Panc1 (cell line): ENCODE measurements at places on chromosomes 5 and 9. TPM values are rescaled to one million over a fixed set of nuclear protein-coding genes. Genes with fewer than 3 reads are reported as not detected.

GRCh38 chr9:72539824-72540347, 18.5 kb downstream of the TMC1 start:
- H3K27ac ChIP-seq, result peak overlapping the region; percentile 68; the same call in 1 of the 2 replicates
- H3K27me3 ChIP-seq, result no peaks in the 10 kb centered on the region
- no peak overlapping the region for H3K4me3 ChIP-seq
- no peaks in the 10 kb centered on the region; the same call in 1 of the 2 replicates for H3K4me1 ChIP-seq
- H3K36me3 ChIP-seq, result no peaks in the 10 kb centered on the region
- DNase-seq, result no peak

- no peaks in the 10 kb centered on the region for H3K27me3 ChIP-seq
- H3K4me1 ChIP-seq, result no peaks in the 10 kb centered on the region
- no peak overlapping the region for H3K27ac ChIP-seq
- DNase-seq, result no peak
- no peak overlapping the region for H3K4me3 ChIP-seq
Measured at GRCh38 chr9:131274674-131275331, 1.5 kb downstream of the FAM78A start.

DNA sequence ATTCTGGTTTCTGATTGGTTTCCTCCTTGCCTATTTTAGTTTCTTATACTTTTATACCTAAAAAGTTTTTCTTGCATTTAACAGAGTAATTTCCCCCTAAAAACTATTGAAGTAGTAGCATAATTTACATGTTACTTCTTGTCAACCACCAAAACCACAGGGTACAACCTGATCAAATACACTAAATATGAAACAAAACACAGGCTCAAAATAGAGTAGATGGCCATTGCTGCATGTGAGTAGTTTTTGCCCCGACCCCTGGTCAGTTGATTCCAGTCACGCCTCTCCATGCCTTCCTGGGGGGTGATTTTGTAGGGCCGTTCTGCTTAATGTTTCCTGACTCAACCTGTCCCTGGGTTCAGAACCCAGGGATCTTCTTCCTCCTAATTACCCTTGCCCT, 101.8 kb downstream of the TLE4 start:
- no peak for DNase-seq
- no peaks in the 10 kb centered on the region for H3K27me3 ChIP-seq
- H3K36me3 ChIP-seq, result no peaks in the 10 kb centered on the region
- no peak overlapping the region for H3K27ac ChIP-seq
- H3K4me3 ChIP-seq, result no peak overlapping the region

DNA sequence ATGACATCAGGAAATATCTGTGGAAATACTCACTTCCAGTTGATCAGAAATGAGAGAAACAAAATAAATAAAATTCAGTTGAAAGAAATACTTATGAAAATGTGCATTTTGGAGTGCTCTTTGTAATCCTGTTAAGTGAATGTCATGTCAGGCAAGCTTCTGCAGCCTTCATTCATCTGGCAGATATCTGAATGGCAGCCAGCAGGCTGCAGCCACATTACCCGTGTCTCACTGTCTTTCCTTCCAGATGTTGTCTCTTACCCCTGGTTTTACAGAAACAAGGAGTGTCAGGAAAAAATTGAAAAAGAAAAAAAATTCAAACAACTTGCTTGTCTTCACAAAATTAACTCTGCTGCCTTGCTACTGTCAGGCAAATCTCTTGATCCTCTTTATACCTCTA, 445.0 kb upstream of the RIOK2 start:
- no peak overlapping the region for H3K27ac ChIP-seq
- no peak overlapping the region for H3K4me3 ChIP-seq
- DNase-seq, result no peak

- peaks cover 32% of the 10 kb centered on the region for H3K4me1 ChIP-seq
- H3K36me3 ChIP-seq, result peaks cover 6% of the 10 kb centered on the region; the same call in 1 of the 2 replicates
Measured at GRCh38 chr9:128636556-128637530, 19.8 kb downstream of the DYNC2I2 start.

- no peak overlapping the region for H3K4me3 ChIP-seq
- H3K27me3 ChIP-seq, result no peaks in the 10 kb centered on the region
- no peak overlapping the region for H3K27ac ChIP-seq
- H3K4me1 ChIP-seq, result no peaks in the 10 kb centered on the region
- DNase-seq, result peak; percentile 80
- H3K36me3 ChIP-seq, result no peaks in the 10 kb centered on the region
Measured at GRCh38 chr5:136811551-136811950, 446.2 kb upstream of the TRPC7 start.

DNA sequence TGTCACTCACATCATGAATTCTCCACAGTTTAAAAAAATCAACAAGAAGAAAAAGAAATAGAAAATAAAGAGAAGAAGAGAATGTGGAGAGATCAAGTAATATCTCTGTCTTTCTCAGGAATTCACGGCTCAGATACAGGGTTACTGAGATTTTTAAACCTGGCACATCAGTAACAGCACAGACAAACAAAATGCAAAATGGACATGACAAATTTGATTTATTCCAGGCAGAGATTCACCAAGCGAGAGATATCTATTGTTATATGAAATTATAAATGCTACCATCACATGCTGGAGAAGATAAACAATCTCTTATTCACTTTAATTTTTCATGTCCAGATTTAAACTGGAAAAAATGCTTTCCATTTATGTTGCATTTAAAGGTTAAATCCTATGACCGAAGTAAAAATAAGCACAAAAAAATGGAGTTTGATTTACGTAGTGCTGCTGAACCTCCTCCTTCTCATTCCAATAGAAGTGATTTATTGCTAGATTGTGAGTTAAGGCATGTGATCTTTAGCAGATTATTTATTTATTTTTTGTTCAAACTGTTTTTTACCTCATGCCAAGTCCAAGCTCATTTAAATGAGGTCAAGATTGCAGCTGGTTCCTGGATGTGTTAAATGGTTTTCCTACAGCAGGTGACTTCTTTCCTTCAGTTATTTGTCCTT, 926.4 kb downstream of the MAT2B start:
- H3K36me3 ChIP-seq, result no peaks in the 10 kb centered on the region
- no peaks in the 10 kb centered on the region for H3K4me1 ChIP-seq
- no peak for DNase-seq

GRCh38 chr9:121179930-121180681, 21.6 kb downstream of the RAB14 start:
- DNase-seq, result no peak
- no peak overlapping the region for H3K27ac ChIP-seq
- peaks cover 2% of the 10 kb centered on the region; the same call in 1 of the 2 replicates for H3K36me3 ChIP-seq
- peaks cover 17% of the 10 kb centered on the region for H3K4me1 ChIP-seq
- no peak overlapping the region for H3K4me3 ChIP-seq

- no peak overlapping the region for H3K4me3 ChIP-seq
- H3K27me3 ChIP-seq, result no peaks in the 10 kb centered on the region
- H3K4me1 ChIP-seq, result no peaks in the 10 kb centered on the region
- no peaks in the 10 kb centered on the region for H3K36me3 ChIP-seq
- DNase-seq, result no peak
Measured at GRCh38 chr5:174625591-174626350, 98.6 kb upstream of the MSX2 start.

DNA sequence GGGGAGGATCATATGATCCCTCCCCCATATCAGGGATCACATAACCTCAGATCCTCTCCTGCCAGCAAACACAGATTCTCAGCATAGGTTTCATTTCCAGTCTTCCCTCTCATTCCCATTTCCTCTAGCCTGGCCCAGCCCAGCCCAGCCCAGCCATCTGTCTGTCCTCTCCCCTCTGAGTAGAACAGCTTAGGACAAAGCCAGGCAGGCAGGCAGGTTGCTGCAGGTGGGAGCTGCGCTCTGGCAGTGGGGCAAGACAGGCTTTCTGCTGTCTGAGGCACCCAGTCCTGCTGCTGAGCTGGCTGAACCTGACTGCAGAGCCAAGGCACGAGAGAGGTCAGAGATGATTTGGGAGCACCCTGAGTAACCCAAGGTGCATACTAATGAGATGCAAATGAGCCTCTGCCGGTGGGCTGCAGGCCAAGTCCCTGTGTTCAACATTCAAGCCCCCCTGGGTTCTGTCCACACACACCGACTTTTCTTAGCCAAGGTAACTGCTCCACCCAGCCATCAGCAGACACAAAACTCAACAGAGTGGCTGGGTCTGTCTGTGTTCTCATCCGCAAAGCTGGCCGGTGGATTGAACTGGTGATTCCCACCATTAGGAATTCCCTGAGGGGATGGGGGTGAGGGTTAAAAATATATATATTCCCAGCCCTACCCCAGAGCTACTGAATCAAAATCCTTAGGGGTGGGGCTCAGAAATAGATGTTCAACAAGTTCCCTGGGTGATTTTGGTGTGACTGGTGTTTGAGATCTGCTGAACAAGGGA, 9.1 kb downstream of the FAT2 start:
- no peaks in the 10 kb centered on the region for H3K4me1 ChIP-seq
- no peaks in the 10 kb centered on the region for H3K36me3 ChIP-seq
- H3K27ac ChIP-seq, result no peak overlapping the region
- no peak for DNase-seq
- no peaks in the 10 kb centered on the region for H3K27me3 ChIP-seq
- H3K4me3 ChIP-seq, result no peak overlapping the region

- DNase-seq, result no peak
- no peaks in the 10 kb centered on the region; the same call in 1 of the 2 replicates for H3K27me3 ChIP-seq
- H3K36me3 ChIP-seq, result no peaks in the 10 kb centered on the region
- no peaks in the 10 kb centered on the region for H3K4me1 ChIP-seq
Measured at GRCh38 chr9:98977813-98978212, 34.1 kb downstream of the COL15A1 start.

- no peak overlapping the region for H3K27ac ChIP-seq
- no peaks in the 10 kb centered on the region for H3K4me1 ChIP-seq
- no peak overlapping the region for H3K4me3 ChIP-seq
- peaks cover 2% of the 10 kb centered on the region; the same call in 1 of the 2 replicates for H3K36me3 ChIP-seq
Measured at GRCh38 chr9:128182893-128183588, 8.3 kb downstream of the CIZ1 start.

GRCh38 chr9:137564817-137565411, 13.2 kb downstream of the MRPL41 start:
- DNase-seq, result no peak
- no peaks in the 10 kb centered on the region; the same call in 1 of the 2 replicates for H3K36me3 ChIP-seq
- no peak overlapping the region for H3K27ac ChIP-seq
- H3K4me1 ChIP-seq, result peaks cover 1% of the 10 kb centered on the region; the same call in 1 of the 2 replicates
- no peaks in the 10 kb centered on the region for H3K27me3 ChIP-seq
- H3K4me3 ChIP-seq, result no peak overlapping the region

- H3K27ac ChIP-seq, result no peak overlapping the region
- H3K27me3 ChIP-seq, result no peaks in the 10 kb centered on the region
Measured at GRCh38 chr9:127637322-127637847, 25.3 kb downstream of the STXBP1 start.

- no peak for DNase-seq
- H3K4me3 ChIP-seq, result no peak overlapping the region
- no peaks in the 10 kb centered on the region for H3K4me1 ChIP-seq
- no peaks in the 10 kb centered on the region for H3K36me3 ChIP-seq
Measured at GRCh38 chr5:33118761-33119415, 321.9 kb upstream of the TARS1 start.

DNA sequence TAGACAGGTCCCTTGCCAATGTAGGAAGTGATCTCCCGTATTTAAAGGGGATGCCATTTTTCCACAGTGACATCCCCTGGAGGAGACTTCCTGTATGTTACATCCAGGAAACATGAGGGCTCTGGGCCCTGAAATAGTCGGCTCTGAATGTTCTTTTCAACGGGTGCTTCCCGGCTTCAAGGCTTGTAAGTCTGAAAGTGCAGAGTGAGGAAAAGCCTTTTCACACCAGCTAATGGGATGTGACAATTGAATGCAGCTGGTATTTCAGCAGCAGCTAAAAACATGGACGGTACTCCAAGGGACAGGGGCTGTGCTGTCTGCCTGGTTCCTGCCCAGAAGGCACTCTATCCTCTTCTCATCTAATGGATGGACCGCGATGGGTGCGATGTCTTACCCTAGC, 1.4 kb downstream of the IL9 start:
- H3K36me3 ChIP-seq, result no peaks in the 10 kb centered on the region
- no peak for DNase-seq
- no peaks in the 10 kb centered on the region for H3K4me1 ChIP-seq
- no peaks in the 10 kb centered on the region for H3K27me3 ChIP-seq
- no peak overlapping the region for H3K27ac ChIP-seq
- no peak overlapping the region for H3K4me3 ChIP-seq

DNA sequence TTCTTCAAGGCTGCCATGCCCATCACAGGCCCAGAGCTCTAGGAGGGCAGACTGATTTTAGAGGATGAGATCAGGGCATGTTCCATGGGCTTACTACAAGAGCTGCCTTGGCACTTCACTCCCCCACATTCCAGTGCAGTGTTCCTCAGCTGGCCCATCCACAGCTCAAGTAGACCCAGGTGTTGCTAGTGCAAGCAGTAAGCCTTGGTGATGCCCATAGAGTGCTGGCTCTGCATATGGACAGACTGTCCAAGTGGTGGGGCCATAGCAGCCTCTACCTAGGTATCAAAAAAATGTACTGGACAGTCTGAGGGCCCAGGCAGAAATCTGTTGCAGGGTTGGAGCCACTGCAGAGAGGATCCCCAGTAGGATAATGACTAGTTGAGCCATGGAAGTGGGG, 366.6 kb downstream of the FGF10 start:
- DNase-seq, result no peak
- no peaks in the 10 kb centered on the region for H3K27me3 ChIP-seq
- no peaks in the 10 kb centered on the region; the same call in 1 of the 2 replicates for H3K36me3 ChIP-seq

DNA sequence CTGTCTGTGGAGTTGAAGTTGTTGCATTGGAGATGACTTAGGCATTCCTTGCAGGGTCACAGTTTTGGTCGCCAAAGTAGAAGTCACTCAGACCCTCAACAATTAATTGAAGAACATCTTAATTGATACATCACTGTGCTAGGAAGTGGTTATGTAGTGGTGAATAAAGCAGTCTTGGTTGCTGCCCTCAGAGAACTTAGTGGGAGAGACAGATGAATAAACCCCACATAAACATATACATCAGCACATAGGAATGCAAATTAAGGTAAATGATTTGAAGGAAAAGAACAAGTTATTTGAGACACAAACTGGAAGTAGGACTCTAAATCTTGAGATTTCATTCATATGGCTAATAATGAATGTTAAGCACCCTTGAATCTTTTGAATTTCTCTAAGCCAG, 25.7 kb downstream of the FAM174A start:
- no peaks in the 10 kb centered on the region for H3K36me3 ChIP-seq
- no peaks in the 10 kb centered on the region for H3K4me1 ChIP-seq
- H3K27me3 ChIP-seq, result no peaks in the 10 kb centered on the region
- no peak overlapping the region for H3K27ac ChIP-seq
- H3K4me3 ChIP-seq, result no peak overlapping the region

- H3K36me3 ChIP-seq, result peaks cover 7% of the 10 kb centered on the region; the same call in 1 of the 2 replicates
- H3K27me3 ChIP-seq, result no peaks in the 10 kb centered on the region
- peak overlapping the region; percentile 62 for H3K27ac ChIP-seq
- peaks cover 25% of the 10 kb centered on the region for H3K4me1 ChIP-seq
Measured at GRCh38 chr5:95760273-95761191, 29.4 kb downstream of the RHOBTB3 start.

- H3K36me3 ChIP-seq, result no peaks in the 10 kb centered on the region
- H3K27me3 ChIP-seq, result no peaks in the 10 kb centered on the region
- H3K27ac ChIP-seq, result no peak overlapping the region
- H3K4me1 ChIP-seq, result no peaks in the 10 kb centered on the region
Measured at GRCh38 chr9:18705796-18706392, 231.9 kb downstream of the ADAMTSL1 start.

GRCh38 chr9:89872913-89873707, 268.3 kb downstream of the GADD45G start:
- no peak overlapping the region for H3K4me3 ChIP-seq
- H3K27ac ChIP-seq, result no peak overlapping the region
- no peaks in the 10 kb centered on the region for H3K36me3 ChIP-seq
- DNase-seq, result no peak
- no peaks in the 10 kb centered on the region for H3K27me3 ChIP-seq
- no peaks in the 10 kb centered on the region for H3K4me1 ChIP-seq

Gene ZNF454
- total RNA-seq, result 0.10 TPM

Gene ACSL6
- 0.18 TPM for total RNA-seq

Gene FBN2
- 0.08 TPM for total RNA-seq

Gene PSD2
- total RNA-seq, result 0.05 TPM

Gene RALGDS
- 25.8 TPM for total RNA-seq

Gene PPP3R2
- not detected for total RNA-seq

Gene GRM6
- not detected for total RNA-seq

Gene RLN1
- total RNA-seq, result not detected
